NCI-H1092 treated with DMSO at 0.1 percent for 48 hours (cell line): ENCODE measurements at places on chromosomes 5 and 9.

DNA sequence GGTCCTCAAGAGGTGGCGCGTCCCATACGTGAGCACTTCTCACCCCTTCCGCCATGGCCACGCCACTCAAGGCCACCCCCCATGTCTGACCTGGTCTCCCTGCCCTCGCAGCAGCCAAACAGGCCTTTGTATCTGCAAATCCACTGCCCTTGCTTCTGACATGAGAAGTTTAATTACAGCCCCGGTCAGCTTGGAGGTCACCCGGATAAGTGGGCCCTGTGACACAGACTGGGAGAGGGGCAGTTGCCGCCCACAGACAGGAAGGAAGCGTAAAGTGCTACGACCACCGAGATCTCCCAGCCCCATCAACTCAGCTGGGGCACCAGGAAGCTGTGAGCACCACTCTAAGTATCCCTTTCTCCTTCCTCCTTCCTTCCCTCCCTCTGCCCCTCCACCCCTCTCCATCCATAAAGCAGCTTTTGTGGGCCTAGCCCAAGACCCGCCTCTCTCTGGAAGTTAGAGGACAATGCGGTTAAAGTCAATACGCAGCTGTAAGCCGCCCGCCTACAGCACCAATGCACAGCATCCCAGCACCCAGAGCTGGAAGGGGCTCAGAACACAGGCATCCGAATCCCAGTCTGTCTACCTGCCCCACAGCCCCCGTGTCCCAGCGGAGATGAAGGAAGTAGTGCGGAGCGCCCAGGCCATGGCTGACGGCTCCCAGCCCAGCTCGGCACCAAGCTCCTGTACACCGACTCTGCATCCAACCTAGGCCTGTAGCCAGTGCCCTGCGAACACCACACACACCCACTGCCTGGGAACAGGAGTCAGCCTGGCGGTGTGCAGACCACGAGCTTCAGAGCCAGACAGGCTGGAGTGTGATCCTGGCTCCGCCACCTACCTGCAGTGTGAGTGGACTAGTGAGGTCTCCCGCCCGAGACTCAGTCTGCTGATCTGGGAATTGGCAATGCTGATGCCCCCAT lies 44.8 kb upstream of the RNF130 start:
- no peak for DNase-seq

DNA sequence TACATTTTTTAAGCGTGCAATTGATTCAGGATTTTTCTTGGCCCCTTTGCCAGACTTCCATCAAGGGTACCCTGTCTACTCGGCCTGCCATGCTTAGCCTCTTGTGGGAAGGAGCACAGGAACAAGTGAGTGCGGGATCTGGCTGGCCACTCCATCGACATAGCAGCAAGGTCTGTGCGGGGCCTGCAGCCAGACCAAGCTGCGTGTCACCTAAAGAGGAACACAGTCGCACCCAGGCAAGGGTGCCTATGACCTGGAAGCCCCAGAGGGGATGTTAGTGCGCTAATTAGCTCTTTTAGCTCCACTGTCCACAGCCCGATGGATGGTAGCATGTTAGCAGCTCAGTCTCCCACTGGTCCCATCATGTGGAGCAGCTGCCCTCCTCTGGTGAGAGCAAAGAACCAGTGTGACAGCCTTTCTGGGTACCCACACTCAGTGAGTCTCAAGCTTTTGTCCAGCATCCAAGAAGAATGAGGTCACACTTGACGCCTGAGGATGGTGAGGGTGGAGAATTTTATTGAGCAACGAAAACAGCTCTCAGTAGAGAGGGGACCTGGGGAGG lies 38.7 kb downstream of the FTMT start:
- DNase-seq = no peak

GRCh38 chr5:108430931-108431608 lies 49.2 kb upstream of the FBXL17 start:
- no peak for DNase-seq

GRCh38 chr9:78074385-78075291 lies 43.0 kb upstream of the GNAQ start:
- no peak for DNase-seq

GRCh38 chr9:30524311-30524710 lies 1860.1 kb upstream of the ACO1 start:
- no peak for DNase-seq

GRCh38 chr5:61301341-61302199 lies 30.5 kb upstream of the ZSWIM6 start:
- DNase-seq = no peak
